ENCODE measurements at places on chromosomes 11 and 22.

GRCh38 chr11:6206456-6207180, 1.3 kb downstream of the C11orf42 start:
- DNase-seq, result no peak

GRCh38 chr11:46100670-46101069, 20.6 kb downstream of the PHF21A start:
- DNase-seq, result no peak

DNA sequence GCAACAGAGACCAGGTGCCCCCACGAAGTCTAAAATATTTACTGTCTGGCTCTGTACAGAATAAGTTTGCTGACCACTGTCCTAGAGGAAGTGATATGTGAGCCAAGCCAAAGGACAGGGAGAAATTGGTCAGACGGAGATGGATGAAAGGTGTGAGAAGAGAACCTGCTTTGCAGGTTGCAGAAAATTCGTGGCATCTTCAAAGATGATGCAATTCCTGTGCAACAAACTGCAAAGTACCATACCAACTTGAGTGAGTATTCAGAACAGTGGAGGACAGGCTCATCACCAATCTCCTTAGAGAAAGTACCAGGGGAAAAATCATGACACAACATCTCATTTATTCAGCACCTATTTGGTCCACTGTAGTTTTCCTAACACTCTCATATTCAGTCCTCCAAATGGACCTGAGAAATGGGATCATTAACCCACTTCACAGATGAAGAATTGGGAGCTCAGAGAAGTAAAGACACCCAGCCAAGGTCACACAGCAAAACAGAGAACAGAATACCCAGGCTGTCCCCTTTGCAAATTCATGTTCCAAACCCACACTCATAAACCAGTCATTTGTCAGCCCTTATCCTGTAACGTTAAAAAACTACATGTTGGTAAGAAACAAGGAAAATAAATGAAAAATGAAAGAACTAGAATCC, 536.8 kb downstream of the MIAT start:
- no peak for DNase-seq

GRCh38 chr11:116404462-116404798, 368.4 kb downstream of the BUD13 start:
- DNase-seq, result no peak

GRCh38 chr22:38943201-38943600, 14.2 kb upstream of the APOBEC3A start:
- no peak for DNase-seq

DNA sequence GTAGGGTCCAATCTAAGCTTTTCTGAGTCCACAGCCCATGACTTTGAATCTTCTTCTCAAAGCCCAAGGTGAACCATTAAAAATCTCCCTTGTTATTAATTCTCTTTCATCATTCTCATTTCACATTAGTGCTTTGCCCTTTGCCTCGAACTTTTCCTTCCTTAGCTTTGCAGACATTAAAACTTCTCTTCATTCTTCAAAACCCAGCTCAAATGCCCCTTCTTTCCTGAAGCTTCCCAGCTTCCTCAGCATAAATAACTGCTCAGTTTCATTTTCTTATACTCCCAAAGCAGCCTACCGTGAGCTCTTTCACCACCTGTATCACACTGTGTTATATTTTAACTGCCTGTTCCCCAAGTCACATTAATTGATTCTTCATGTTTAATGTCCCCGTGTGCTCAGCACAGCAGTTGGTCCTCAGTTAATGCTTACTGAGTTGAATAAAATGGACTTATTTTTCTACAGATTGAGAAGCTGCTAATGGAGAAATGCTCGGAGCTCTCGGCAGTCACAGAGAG, 62.0 kb downstream of the INSC start:
- no peak for DNase-seq

DNA sequence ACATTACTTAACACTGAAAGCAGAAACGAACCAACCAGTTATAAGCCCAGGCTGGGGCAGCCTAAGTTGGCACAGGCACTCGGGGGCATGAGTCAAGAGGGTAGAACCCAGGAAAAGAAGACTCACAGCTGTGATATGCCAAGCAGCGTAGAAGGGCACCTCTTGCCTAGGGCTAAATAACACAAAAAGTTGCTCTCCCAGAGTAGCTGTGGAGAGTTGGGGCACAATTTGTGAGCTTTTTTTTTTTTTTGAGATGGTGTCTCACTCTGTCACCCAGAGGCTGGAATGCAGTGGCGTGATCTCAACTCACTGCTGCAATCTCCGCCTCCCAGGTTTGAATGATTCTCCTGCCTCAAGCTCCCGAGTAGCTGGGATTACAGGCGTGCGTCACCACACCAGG, 8.8 kb downstream of the CLMP start:
- DNase-seq, result no peak

DNA sequence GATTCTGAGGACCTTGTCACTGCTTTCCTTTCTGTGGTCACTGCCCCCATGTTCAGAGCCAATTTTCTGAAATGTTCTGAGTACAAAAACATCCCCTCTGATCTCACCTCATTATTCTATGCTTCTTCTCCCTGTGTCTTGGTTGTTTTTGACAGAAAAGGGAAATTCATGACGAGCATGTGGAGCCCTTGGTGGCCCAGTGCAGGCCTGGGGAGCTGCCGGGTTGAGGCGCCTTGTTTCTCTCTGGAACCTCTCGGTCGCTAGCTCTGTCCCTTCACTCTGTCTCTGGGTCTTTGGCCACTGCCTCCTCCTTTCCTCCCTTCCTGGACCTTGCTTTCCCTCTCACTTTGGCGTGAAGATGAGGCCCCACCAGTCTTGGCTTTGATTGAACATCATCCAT, 63.0 kb upstream of the THY1 start:
- no peak for DNase-seq

DNA sequence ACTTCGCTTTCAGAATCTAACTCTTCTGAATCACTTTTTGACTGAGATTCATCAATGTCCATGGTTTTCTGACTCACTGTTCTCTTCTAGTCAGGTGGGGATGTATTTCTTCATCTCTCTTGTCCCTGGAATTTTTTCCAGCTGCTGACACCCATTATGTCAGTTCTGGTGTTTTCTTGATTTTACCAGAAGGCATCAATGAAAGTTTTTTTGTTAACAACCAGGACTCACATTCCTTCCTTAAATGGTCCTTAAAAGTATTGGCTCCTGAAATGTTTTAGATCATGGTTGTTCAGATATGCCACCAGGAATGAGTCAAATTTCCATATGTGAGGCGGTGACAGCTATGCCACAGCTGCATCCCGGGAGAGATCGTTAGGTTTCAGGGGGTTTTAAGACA, 12.9 kb downstream of the MICAL2 start:
- DNase-seq, result no peak

DNA sequence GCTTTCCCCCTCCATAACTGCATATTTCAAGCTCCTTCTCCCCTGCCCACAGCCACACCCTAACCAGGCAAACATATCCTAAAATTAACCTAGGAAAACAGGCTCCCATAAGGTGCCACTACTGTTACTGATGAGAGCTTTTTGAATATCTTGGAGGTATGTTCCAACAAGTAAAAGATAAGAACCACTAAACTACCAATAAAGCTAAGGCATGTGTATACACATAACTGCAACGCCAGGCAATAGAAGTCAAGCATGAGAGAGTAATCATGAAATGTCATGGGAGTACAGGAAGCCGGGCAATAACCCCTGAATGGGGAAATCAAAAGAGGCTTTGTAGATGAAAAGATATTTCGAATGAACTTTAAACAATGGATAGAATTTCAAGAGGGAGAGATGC, 9.3 kb downstream of the MMP13 start:
- no peak for DNase-seq

DNA sequence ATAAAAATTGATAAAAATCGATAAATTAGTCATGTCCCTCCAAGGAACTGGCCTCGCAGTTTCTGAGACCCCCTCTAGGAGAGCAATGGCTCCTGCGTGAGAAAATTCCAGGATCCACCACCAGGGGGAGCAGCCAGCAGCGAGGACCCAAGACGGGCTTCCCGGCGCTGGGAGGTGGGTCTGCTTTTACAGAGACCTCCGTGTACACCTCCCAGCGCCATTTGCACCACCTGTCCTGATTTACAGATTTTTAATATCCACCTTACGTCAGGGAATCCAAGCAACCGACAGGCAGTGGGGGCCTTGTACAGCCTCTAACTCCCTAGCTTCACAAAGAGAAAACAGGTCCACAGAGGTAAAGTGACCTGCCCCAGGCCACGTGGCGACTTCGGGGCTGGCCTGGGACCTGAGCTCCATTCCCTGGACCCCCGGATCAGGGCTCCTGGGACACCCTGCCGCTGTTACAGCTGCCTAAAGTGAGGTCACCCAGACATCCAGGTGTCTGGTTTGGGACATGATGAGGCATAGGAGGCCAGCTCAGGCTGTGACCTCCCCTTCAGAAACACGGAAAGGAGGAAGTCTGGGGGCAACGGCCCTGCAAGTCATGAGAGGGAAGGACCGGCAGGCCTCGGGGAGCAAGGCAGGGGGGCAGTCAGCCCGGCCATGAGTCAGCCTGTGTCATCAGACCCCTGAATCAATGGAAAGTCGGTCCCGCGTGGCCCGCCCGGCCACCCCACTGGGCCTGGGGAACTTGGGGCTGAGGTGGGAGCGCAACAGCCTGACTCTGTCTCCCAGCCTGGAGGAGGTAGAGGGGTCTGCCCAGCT, 3.5 kb downstream of the OSM start:
- DNase-seq, result peak; percentile 78

DNA sequence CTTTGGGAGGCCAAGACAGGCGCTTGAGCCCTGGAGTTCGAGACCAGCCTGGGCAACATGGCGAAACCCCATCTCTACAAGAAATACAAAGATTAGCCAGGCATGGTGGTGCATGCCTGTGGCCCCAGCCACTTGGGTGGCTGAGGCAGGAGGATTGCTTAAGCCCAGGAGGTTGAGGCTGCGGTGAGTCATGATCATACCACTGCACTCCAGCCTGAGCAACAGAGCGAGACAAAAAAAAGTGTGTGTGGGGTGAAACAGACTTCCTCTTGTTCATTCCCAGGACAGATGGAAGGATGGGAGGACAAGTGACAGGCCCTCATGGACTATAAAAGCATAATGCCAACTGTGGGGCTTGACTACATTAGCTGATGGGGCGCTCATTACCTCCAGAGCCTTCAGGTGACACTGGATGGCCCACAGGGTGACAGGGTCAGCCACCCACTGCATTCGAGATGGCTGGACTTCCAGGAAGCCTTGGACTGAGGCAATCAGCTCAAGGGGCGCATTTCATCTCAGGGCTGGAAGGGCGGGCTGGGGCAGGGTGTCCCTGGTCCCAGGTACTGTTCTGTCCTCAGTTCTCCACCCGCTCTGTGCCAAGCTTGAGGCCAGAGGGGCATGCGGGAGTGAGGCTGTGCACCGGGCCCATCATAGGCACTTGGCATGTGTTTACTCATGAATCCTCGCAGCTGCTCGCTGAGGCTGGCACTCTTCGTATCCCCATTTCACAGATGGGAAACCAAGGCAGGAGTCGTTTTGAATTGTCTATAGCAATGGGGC, 12.5 kb downstream of the NPTXR start:
- no peak for DNase-seq
